ENCODE measurements at places on chromosomes 11 and 22.

- no peak for DNase-seq
Observed at GRCh38 chr11:60993615-60994014, 22.1 kb downstream of the CD6 start.

GRCh38 chr22:36413022-36413775, 25.4 kb upstream of the MYH9 start:
- DNase-seq = no peak

DNA sequence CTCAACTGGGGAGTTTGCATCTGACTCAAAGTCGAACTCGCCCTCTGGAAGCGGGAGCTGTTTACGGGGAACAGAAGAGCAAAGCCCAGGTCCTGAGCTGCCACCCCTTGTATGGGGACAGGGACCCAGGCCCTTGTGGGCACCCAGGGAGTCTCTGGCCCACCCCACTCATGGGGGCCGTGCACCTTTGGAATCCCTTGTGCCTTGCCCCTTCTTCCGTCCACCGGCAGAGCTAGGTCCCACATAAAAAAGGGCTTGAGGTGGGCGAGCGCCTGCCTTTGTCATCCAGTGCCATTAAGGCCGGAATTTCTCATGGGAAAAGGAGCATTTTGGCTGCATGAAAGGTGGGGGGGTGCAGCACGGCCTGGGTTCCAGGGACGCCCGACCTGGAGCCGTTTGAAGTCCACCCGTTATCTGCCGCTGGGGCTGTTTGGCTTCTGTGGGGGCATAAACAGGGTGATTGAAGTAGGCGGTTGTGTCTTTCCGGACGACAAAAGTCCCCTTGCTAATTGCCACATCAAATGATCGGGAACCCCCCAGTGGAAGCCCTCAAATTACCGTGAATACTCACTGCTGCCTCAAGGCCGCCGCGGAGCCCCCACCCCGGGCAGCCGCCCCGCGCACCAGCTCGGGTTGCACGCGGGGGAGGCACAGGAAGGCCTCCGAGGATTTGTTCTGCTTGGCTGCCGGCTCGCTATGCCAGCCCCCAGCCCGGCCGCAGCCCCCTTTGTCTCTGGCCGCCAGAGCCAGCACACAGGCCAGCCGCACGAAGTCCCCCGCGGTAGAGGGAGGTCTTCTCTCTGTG, 49.0 kb upstream of the FGF3 start:
- DNase-seq = no peak

- DNase-seq = no peak
Observed at GRCh38 chr11:26086028-26086427, 245.9 kb upstream of the ANO3 start.

DNA sequence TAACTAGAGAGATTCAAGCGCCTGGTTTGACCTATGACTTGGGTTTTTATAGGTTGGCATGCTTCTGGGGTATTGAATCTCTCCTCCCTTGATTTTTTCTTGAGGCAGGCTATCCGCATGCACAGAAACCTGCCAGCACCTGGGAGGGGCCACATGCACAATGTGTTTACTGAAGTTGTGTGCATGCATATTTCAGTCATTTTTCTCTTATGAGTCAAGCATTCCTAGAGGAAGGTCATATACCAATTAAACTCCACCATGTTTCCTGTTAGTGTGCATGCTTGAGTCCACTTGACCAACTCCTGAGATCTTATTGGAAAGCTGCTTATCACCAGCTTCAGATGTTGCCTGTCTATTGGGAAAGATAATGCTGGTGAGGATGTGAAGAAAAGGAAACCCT, 1718.4 kb downstream of the LRRC4C start:
- no peak for DNase-seq

- DNase-seq = no peak
Observed at GRCh38 chr11:2932850-2933251, 3.6 kb upstream of the PHLDA2 start.
